HFFc6 (cell line): ENCODE measurements at places on chromosomes 7 and 10.

DNA sequence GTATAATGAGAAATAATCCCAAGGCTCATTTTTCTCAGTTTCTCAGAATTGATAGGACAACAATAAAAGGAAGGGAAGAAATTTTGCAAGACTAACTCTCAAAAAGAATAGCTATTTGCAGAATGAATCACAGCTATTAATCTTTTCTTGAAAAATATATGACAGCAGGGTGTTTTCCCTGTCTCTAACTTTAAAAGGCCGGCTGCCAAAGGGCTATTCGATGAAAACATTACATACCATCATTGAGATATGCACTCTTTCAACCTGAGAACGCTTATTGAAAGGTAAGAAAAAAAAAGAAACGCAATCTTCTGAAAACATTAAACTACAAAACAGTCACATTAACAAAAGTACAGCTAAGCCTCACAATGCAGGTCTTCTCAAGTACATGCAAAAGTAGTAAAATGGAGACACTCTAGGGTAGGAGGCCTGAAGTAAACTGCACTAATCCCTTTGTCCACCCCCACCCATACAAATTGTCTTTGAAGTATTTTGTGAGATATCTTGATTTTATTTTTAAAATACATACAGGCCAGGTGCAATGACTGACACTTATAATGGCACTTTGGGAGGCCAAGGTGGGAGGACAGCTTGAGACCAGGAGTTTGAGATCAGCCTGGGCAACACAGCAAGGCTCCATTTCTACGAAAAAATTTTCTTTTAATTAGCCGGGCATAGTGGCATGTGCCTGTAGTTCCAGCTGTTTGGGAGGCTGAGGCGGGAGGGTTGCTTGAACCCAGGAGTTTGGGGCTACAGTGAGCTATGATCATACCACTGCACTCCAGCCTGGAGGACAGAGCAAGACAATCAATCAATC is 83.0 kb downstream of the PARD3 start:
- peak; percentile 18 for DNase-seq

DNA sequence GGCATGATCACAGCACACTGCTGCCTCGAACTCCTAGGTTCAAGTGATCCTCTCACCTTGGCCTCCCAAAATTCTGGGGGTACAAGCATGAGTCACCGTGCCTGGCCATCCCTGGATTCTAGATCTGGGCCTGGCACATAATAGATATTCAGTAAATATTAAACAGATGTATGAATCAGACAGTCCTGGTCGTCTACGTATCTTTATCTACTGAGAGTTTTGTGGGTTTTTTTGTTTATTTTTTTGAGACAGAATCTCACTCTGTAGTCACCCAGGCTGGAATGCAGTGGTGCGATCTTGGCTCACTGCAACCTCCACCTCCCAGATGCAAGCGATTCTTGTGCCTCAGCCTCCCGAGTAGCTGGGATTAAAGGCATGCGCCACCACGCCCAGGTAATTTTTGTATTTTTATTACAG is 24.3 kb upstream of the ITGB1 start:
- peak; percentile 89 for DNase-seq

DNA sequence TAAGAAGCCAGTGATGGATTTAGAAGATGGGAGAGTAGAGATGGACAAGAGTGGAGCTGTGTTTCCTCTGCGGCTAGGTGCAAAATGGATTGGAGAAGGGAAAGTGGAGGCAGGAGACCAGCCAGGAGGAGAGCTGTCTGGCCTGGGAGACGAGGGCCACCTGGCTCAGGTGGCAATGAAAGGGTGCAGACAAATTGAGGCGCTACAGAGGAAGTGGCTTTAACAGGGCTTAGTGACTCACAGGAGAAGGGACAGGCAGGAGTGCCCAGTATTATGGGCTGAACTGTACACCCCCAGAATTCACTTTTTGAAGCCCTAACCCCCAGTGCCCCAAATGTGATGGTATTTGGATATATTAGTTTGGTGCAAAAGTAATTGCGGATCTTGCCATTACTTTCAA is 65.6 kb upstream of the DUSP5 start:
- DNase-seq, result no peak

GRCh38 chr10:77120012-77120411 is 517.6 kb downstream of the KCNMA1 start:
- DNase-seq, result no peak

DNA sequence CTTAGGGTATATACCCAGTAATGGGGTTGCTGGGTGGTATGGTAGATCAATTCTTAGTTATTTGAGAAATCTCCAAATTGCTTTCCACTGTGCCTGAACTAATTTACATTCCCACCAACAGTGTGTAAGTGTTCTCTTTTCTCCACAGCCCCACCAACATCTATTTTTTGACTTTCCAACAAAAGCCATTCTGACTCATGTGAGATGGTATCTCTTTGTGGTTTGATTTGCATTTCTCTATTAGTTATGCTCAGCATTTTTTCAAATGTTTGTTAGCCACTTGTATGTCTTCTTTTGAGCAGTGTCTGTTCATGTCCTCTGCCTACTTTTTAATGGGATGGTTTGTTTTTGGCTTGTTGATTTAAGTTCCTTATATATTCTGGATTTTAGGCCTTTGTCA is 66.4 kb downstream of the MGAM2 start:
- DNase-seq, result peak; percentile 1

GRCh38 chr7:235576-236395 is 43.4 kb downstream of the FAM20C start:
- no peak for DNase-seq

DNA sequence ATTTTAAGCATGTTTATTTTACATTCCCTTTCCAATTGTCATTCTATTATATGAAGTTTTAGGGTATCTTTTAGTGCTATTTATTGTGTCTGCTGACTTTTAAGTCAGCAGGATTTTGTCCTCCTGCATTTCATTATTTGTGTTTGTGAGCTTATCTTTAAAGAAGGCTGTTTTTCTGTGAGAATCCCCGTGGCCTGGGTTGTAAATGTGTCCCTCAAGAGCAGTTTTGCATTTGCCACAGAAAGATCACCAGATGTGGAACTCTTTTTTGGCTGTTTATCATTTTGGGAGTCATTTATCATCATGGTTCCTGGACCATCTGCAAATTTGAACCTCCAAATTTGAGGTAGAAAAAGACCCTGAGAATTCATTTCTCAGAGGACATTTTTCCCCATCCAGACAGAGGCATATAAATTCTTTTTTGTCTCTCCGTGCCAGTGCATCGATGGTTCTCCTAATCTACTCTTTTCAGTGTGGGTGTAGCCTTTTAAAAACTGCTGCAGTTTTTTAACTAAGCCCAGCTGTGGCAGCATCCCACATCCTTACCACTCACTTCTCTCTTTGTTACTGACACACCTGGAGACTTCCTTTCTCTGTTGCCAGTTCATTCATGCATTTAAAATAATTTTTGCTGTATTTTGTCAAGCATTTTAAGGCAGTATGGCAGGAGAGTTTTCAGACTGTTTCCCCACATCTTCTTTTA is 20.1 kb upstream of the MTURN start:
- DNase-seq, result no peak

- no peak for DNase-seq
Measured at GRCh38 chr10:27679369-27679912, 66.2 kb downstream of the MKX start.

DNA sequence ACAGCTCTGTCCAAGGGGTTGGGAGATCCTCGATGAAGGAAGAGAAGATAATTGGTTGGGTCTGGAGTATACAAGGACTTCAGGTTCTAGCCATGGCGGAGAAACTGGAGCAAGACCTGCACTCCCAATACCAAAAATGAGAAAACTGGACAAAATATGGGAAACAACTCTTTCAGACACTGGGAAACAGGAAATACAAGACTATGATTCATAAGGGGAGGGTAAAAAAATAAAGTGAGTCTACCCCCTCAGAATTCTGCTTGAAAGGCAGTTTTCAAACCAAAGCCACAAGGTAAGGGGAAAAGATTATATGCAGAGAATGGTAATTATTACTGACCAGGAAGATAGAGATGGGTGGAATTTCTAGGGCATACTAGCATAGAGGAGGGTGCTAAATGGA is 10.2 kb upstream of the SEC61G start:
- DNase-seq, result no peak

DNA sequence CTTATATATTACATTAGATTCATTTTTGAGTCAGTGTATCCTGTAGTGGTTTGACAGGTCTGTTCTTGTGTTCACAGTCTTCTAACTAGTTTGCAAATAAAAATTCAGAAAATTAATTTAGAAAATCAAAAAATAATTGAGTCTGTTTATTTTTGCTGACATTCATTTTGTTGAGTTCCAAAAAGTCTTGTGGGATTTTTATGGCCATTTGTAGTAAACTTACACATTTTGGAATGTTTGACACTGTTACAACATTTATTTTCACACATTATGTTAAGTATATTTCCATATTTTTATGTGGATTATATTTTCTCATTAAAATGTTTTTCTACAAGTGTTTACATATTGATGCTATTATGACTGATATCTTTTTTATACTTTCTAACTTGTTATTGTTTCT is 16.4 kb downstream of the RABGEF1 start:
- no peak for DNase-seq

- DNase-seq, result peak; percentile 37
Measured at GRCh38 chr7:33750177-33750576, 155.2 kb upstream of the BMPER start.

DNA sequence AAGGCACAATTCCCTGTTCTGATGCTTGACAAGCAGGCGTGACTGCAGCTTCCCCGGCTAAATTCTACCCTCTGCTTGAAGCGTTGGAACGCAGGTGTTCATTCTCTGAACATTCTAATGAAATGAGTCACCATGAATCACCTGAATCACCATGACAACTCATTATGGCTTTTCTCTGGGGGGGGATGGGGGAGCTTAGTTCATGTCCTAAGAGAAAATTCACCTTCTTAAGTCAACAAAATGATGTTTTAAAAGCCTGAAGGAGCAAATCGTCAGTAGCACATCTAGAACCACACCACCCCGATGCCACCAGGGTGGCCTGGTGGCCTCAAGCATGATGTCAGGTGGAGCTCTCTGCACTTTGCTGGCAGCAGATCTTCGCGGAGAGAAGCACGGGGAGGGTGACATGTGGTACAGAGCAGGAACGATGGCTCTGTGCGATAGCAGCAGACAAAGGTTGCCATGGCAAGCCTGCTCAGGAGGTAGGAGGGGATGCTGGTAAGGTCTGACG is 33.7 kb downstream of the DDC start:
- DNase-seq, result no peak

GRCh38 chr7:32147546-32148268 is 77.5 kb upstream of the PDE1C start:
- no peak for DNase-seq
